ENCODE measurements at places on chromosomes 11 and 22.
A peak's percentile ranks its signal among the peaks of the same experiment; 100 is the strongest.

GRCh38 chr11:13974631-13975030 is 12.1 kb downstream of the SPON1 start:
- DNase-seq, result no peak

DNA sequence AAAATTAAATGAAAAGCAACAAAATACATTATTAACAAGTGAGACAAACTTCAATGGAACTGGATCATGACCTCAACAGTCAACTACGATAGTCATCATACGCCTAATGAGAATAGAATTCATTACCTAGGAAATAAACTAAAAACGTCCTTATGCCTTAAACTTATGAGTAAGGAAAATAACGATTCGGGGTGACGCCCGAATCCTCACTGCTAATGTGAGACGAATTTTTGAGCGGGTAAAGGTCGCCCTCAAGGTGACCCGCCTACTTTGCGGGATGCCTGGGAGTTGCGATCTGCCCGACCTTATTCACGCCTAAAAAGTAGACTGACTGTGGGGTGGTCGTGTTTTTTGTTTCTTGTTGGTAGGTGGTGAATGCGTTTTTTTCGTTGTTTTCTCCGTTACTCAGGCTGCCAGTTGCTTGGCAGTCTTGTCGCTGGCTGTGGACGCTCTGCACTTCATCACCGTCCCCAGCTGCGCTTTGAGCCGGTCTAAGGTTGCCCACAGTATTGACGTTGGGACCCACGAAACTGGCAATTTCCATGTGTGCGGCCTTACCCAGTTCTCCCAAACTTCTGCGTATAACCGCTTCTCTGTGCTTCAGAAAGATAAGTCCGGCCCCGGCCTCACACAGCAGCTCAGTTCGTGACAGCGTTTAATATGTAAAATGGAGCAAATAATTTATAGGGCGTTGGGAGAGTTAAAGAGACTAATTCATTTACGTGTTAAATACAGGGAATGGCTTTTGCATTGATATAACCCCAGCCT is 593 bp upstream of the POLDIP3 start:
- DNase-seq, result peak; percentile 99

DNA sequence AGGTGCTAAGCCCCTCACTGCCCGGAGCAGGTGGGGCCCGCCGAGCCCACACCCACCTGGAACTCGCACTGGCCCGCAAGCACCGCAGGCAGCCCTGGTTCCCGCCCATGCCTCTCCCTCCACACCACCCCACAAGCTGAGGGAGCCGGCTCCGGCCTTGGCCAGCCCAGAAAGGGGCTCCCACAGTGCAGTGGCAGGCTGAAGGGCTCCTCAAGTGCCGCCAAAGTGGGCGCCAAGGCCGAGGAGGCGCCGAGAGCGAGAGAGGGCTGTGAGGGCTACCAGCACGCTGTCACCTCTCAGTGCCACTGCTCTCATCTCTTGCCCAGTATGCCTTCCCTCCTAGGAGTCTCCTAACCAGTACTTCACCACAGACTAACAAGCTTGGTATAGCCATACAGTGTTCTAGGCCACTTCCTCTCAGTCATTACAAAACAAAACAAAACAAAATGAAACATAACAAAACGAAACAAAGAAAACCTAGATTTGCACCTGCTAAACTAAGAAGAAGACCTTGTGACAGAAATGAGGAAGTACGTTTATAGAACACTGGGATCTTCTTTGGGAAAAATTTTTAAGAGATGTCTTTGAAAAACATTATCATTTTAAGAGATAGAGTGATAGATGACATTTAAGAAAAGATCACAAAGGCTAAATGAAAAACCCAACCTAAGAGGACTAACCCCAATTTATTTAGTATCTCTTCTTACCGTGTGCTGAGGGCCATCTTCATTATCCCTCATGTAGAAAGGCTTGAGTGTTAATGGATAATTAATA is 47.7 kb upstream of the GAB2 start:
- DNase-seq, result no peak

- DNase-seq, result no peak
These were observed 29.1 kb upstream of the TXNRD2 start for GRCh38 chr22:19970479-19971275.

- no peak for DNase-seq
These were observed 1.1 kb downstream of the EIF4G2 start for GRCh38 chr11:10807493-10808234.

GRCh38 chr22:42632096-42632495 is 8.3 kb downstream of the ATP5MGL start:
- no peak for DNase-seq

- DNase-seq, result no peak
These were observed 717 bp upstream of the ZNF202 start for GRCh38 chr11:123742031-123742723.

- DNase-seq, result no peak
These were observed 4.5 kb downstream of the CD81 start for GRCh38 chr11:2381494-2382128.

- no peak for DNase-seq
These were observed at the start of gene APOA5 for GRCh38 chr11:116791813-116792143. Gene APOA5 (minus strand): TSS chr11:116791879. CDS start chr11:116791860, 19 bp downstream.

GRCh38 chr22:25849522-25849921 is 107.5 kb downstream of the MYO18B start:
- no peak for DNase-seq

DNA sequence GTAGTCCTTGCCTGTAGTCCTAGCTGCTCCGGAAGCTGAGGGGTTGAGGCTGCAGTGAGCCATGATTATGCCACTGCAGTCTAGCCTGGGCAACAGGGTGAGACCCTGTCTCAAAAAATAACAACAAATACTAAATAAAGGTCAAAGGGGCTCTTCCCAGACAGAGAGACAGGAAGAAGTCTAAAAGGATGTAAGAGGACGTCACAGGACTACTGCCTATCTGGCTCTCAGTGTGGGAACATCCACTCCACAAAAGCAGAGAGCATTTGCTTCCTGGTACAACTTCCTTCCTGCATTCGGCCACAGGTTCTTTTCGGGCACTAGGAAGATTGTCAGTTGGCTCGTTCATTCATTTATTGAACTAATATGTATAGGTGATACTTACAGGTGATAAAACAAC is 110.6 kb downstream of the SGSM3 start:
- no peak for DNase-seq

- DNase-seq, result no peak
These were observed 61.8 kb upstream of the PHF21B start for GRCh38 chr22:45071618-45072017.

- no peak for DNase-seq
These were observed 22.7 kb upstream of the TMPRSS5 start for GRCh38 chr11:113728814-113729213.

- DNase-seq, result no peak
These were observed 67.3 kb upstream of the EED start for GRCh38 chr11:86177302-86177701.

GRCh38 chr11:102138670-102139069 is 28.4 kb downstream of the YAP1 start:
- DNase-seq, result peak; percentile 50

- no peak for DNase-seq
These were observed 85.7 kb downstream of the TBC1D22A start for GRCh38 chr22:46848197-46848596.

DNA sequence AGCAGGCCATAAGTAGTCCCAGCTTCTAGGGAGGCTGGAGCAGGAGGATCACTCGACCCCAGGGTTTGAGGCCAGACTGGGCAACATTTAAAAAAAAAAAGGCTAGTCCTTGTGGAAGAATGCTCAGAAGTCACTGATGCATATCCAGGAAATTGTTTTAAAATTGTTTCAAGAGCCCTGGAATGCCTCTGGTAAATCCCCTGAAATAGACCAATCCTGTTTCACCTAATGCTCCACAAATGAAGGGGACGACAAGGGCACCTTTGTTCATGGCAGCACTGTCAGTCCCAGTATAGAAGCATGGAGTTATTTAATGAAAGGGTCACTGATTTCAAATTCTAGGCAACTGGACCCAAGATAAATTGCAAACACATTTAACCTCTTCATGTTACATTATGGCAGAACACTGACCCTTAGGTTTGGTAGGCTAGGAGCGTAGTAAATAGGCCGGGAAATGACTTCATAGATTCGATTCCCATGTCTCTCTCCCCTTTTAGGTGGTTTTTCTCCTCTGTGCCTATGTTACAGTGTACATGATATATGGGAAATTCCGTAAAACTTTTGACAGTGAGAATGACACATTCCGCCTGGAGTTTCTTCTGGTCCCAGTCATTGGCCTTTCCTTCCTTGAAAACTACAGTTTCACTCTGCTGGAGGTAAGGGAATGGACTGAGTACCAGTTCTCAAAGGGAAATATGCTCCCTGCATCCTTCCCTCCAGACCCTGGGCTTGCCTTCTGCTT is 11.4 kb downstream of the KDELR3 start:
- no peak for DNase-seq

DNA sequence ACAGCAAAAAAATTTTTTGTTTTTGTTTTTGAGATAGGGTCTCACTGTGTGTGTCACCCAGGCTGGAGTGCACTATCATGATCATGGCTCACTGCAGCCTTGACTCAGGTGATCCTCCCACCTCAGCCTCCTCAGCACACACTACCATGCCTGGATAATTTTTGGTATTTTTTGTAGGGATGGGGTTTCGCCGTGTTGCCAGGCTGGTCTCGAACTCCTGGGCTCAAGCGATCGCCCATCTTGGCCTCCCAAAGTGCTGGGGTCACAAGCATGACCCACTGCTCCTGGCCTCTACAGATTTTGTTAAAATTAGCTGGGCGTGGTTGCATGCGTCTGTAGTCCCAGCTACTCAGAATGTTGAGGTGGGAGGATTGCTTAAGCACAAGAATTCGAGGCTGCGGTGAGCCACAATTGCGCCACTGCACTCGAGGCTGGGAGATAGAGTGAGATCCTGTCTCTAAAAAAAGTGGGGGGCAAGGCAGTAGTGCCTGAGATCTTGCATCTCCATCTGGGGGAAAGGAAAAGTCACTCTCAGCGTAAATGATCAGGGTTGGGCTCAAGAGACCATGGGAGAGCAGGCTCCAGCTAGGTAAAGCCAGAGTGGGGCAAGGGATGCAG is 10.6 kb upstream of the DGKZ start:
- DNase-seq, result no peak

- DNase-seq, result no peak
These were observed 113.7 kb upstream of the NCAM1 start for GRCh38 chr11:112847568-112847967.

GRCh38 chr11:36274414-36274813 is 14.8 kb downstream of the COMMD9 start:
- no peak for DNase-seq

GRCh38 chr11:7793233-7793632 is 3.5 kb downstream of the OR5P2 start:
- DNase-seq, result no peak

- no peak for DNase-seq
These were observed 14.7 kb downstream of the GGA1 start for GRCh38 chr22:37623075-37624016.

DNA sequence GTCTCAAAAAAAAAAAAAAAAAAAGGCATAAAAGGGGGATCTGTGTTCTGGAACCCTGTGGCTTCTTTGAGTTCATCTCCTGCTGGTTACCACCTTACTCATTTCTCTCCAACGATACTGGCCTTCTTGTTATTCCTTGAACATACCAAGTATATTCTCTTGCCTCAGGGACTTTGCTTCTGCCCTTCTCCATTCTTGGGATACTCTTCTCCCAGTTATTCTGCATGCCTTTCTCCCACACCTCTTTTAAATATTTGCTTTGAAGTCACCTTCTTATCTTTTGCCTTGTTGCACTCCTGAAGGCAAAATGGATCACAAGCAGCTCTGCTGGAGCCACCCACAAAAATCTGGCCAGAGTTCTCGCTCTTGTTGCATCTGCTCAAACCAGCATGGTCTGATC is 76.0 kb upstream of the RRM1 start:
- DNase-seq, result no peak

GRCh38 chr11:112508750-112509149 is 248.1 kb upstream of the PLET1 start:
- DNase-seq, result no peak

- DNase-seq, result no peak
These were observed 38.6 kb downstream of the SCGB1A1 start for GRCh38 chr11:62457478-62457877.

- DNase-seq, result no peak
These were observed 92.5 kb upstream of the LDLRAD3 start for GRCh38 chr11:35851342-35851741.

DNA sequence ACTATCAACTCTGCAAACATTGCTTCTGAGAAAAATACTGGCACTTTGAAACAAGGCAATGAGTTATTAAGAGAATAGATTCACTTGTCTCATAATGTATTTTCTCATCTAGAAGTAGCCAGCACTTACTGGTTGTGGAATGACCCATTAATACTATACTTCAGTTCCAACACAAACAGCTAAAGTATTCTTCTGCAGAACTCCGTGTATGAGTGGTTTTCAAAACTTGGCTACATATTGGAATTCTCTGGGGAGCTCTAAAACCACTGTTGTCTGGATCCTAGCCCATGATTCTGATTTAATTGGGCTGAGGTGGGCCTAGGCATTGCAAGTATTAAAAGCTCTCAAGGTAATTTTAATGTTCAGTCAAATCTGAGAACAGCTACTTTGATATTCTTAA is 1416.4 kb upstream of the RAG2 start:
- DNase-seq, result peak; percentile 96

GRCh38 chr22:38940811-38941384 is 16.5 kb upstream of the APOBEC3A start:
- DNase-seq, result no peak

- DNase-seq, result no peak
These were observed 441.0 kb downstream of the NTM start for GRCh38 chr11:131811383-131811782.

DNA sequence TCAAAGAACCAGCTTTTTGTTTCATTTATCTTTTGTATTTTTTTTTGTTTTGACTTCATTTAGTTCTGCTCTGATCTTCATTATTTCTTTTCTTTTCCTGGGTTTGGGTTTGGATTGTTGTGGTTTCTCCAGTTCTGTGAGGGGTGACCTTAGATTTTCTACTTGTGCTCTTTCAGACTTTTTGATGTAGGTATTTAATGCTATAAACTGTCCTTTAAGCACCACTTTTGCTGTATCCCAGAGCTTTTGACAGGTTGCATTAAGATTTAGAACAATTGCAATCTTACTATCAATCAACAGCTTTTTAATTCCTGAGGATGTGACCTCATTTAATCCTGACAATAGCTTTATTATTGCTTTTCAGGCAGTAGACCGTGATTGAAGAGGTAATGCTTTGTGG is 94.3 kb downstream of the ZNF280B start:
- DNase-seq, result no peak

GRCh38 chr22:41681616-41682015 is 7.1 kb downstream of the SNU13 start:
- DNase-seq, result no peak

DNA sequence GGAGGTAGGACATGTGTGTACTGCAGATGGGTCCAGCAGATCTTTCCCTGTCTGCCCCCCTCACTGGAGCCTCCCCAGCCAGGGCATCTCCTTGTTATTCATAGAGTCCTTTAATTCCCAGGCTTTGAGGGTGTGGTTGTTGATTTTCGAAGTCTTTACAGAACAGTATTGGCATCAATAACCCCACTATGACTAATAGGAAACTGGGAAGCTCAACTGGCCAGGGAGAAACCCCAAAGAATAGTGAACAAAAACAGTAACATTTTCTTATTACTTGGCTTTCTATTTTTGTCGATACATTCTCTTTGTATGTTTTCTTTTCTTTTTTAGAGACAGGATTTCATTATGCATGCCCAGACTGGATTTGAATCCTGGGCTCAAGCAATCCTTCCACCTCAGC is 57.9 kb downstream of the NF2 start:
- no peak for DNase-seq

Data from astrocyte of the cerebellum (primary cell).